ENCODE measurements at places on chromosomes 5 and 9. TPM values are rescaled to one million over a fixed set of nuclear protein-coding genes. Genes with fewer than 3 reads are reported as not detected.
A peak's percentile ranks its signal among the peaks of the same experiment; 100 is the strongest.

GRCh38 chr9:106019702-106020101 is 325.4 kb downstream of the TMEM38B start:
- DNase-seq = no peak
- no peak overlapping the region for H3K4me3 ChIP-seq
- H3K27me3 ChIP-seq = no peaks in the 10 kb centered on the region
- no peaks in the 10 kb centered on the region for H3K36me3 ChIP-seq
- no peaks in the 10 kb centered on the region for H3K4me1 ChIP-seq

DNA sequence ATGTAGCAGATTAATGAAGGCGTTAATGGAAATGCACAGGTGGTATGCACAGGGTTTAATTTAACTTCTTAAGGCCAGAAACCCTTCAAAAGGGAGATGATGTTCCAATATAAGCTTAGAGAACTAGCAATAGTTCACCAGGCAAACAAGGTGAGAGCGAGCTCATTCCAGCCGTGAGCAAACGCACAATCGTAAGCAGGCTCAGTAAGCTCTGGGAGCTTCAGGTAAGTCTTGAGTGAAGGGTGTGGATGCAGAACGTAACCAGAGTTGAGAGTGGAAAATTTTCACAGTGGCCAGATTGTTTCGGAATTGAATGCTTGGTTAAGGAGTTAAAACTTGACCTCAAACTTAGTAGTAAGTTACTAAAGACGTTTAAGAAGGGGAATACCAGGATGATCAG is 5.7 kb downstream of the EQTN start:
- no peak overlapping the region for H3K27ac ChIP-seq
- no peak for DNase-seq
- no peaks in the 10 kb centered on the region for H3K36me3 ChIP-seq
- H3K4me3 ChIP-seq = no peak overlapping the region
- no peaks in the 10 kb centered on the region for H3K4me1 ChIP-seq
- H3K27me3 ChIP-seq = no peaks in the 10 kb centered on the region

GRCh38 chr9:131773911-131774379 is 34.1 kb upstream of the RAPGEF1 start:
- H3K27ac ChIP-seq = no peak overlapping the region

Gene CSF1R
- total RNA-seq = 79.0 TPM

GRCh38 chr5:160359816-160360215 is 10.6 kb downstream of the C1QTNF2 start:
- H3K27ac ChIP-seq = peak overlapping the region; percentile 55
- no peaks in the 10 kb centered on the region for H3K36me3 ChIP-seq
- no peak overlapping the region for H3K4me3 ChIP-seq

GRCh38 chr9:82600536-82601292 is 462.2 kb downstream of the RASEF start:
- no peak for DNase-seq
- H3K27me3 ChIP-seq = no peaks in the 10 kb centered on the region
- no peak overlapping the region for H3K4me3 ChIP-seq
- no peaks in the 10 kb centered on the region for H3K36me3 ChIP-seq
- H3K27ac ChIP-seq = no peak overlapping the region

DNA sequence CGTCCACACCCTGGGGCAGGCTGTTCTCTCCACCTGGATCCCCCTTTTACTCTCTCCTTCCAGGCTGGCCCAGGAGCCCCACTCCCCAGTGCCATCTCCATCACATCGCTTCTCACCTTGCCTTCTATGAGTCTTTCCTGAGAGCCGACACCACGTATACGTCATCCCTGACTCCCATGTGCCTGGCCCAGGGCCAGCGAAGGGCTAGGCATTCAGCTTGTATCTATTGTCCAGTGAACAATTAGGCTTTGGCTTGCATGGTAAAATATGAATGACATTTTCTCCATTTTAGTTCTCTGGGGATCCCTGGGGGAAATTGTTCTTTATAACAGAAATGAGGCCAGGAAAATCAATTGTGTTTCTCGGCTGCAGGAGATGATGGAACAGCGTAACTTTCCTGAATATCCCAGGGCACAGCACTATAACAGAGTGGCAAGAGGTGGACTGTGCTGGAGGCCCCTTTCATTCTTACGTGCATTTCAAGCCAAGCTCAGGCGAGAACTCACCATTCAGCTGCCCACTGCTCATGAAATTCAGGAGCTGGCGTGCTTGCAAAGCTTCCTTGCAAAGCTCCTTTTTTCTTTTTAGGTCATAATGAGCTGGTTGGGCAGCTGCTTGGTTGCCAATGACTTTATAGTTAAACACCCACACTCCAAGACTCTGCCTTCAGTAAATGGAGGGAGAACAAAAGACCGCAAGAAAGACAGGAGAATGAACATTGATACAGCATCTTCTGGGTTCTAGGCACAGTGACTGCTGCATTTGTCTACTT is 37.7 kb downstream of the NSG2 start:
- H3K4me3 ChIP-seq = no peak overlapping the region
- DNase-seq = no peak
- no peaks in the 10 kb centered on the region for H3K27me3 ChIP-seq
- no peaks in the 10 kb centered on the region for H3K4me1 ChIP-seq
- H3K27ac ChIP-seq = no peak overlapping the region

- no peak for DNase-seq
- no peaks in the 10 kb centered on the region for H3K36me3 ChIP-seq
- no peaks in the 10 kb centered on the region for H3K27me3 ChIP-seq
- H3K27ac ChIP-seq = no peak overlapping the region
Observed at GRCh38 chr9:98330831-98331230, 75.4 kb upstream of the TBC1D2 start.

Gene FANCG
- 15.2 TPM for total RNA-seq

GRCh38 chr9:114565204-114565603 is 22.4 kb upstream of the ATP6V1G1 start:
- H3K27ac ChIP-seq = no peak overlapping the region
- no peaks in the 10 kb centered on the region for H3K36me3 ChIP-seq
- no peak overlapping the region for H3K4me3 ChIP-seq
- H3K4me1 ChIP-seq = no peaks in the 10 kb centered on the region

Gene NR2F1
- 59.1 TPM for total RNA-seq

DNA sequence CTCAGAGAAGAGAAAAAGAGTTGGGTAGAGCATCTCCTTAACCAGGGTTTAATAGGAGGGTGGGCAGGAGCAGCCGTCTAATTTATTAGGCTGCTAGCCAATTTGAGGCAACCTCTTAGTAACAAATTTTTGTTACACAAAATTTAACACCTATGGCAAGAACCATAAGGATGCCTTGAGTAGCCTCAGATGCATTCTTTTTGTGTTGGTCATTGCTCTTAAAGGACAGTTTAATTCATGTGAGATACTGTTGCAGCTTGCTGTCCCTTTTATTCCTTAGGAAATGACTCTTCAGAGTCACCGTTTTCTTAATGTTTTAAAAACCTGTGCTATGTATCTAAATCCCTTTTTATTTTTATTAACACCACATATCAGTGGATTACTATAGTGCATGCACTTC is 255.1 kb downstream of the MAST4 start:
- no peaks in the 10 kb centered on the region for H3K4me1 ChIP-seq
- no peaks in the 10 kb centered on the region for H3K36me3 ChIP-seq
- no peak for DNase-seq
- no peak overlapping the region for H3K27ac ChIP-seq
- H3K27me3 ChIP-seq = no peaks in the 10 kb centered on the region
- no peak overlapping the region for H3K4me3 ChIP-seq

Gene FBLL1
- total RNA-seq = 0.32 TPM

GRCh38 chr9:128258326-128258725 is 17.5 kb downstream of the GOLGA2 start:
- H3K4me3 ChIP-seq = no peak overlapping the region
- H3K36me3 ChIP-seq = peaks cover 17% of the 10 kb centered on the region
- H3K27ac ChIP-seq = no peak overlapping the region
- H3K27me3 ChIP-seq = no peaks in the 10 kb centered on the region
- H3K4me1 ChIP-seq = no peaks in the 10 kb centered on the region

- no peaks in the 10 kb centered on the region for H3K27me3 ChIP-seq
- no peaks in the 10 kb centered on the region for H3K36me3 ChIP-seq
- DNase-seq = no peak
- H3K27ac ChIP-seq = no peak overlapping the region
- no peak overlapping the region for H3K4me3 ChIP-seq
Observed at GRCh38 chr9:68426755-68427154, 70.3 kb downstream of the PGM5 start.

GRCh38 chr9:4820168-4820567 is 27.4 kb downstream of the RCL1 start:
- DNase-seq = no peak
- no peak overlapping the region for H3K27ac ChIP-seq
- no peaks in the 10 kb centered on the region for H3K36me3 ChIP-seq
- H3K4me3 ChIP-seq = no peak overlapping the region

DNA sequence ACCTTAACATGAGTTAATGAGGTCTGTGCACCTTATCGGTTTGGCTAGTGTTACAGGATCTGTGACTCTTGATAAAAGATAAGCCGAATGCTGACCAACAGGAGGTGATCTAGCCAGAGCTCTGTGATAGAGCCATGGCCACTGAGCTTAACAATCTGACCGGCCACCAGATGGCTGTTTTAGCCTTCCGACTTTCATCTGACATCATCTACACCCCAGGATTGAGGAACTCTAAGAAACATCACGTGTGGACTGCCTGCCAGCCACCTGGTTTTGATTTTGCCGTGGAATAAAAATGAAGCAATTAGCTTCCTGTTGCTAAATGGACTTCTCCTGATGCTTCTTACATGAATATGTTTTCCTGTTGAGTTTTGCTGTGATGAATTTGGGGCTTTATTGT is 281.3 kb downstream of the CEMIP2 start:
- H3K4me3 ChIP-seq = no peak overlapping the region
- H3K27me3 ChIP-seq = no peaks in the 10 kb centered on the region
- no peaks in the 10 kb centered on the region for H3K36me3 ChIP-seq
- no peaks in the 10 kb centered on the region for H3K4me1 ChIP-seq
- no peak overlapping the region for H3K27ac ChIP-seq
- no peak for DNase-seq

DNA sequence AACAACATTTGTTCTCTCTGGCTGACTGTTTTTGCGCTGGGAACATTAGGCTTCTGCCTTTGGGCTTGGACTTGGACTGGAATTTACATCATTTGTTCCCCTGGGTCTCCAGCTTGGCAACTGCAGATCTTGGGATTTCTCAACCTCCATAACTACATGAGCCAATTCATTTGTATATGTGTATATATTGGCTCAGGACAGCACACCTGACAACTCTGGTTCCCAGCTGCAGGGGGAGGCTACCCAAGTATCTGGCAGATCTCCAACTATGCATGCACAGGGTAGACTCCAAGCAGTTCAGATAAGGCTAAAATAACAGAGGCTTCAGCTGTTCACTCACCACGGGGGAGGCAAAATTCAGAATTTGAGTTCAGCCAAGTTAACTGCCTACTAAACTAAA is 31.6 kb upstream of the F2RL1 start:
- no peaks in the 10 kb centered on the region for H3K27me3 ChIP-seq
- no peaks in the 10 kb centered on the region for H3K4me1 ChIP-seq
- H3K4me3 ChIP-seq = no peak overlapping the region
- peak; percentile 29 for DNase-seq
- H3K36me3 ChIP-seq = no peaks in the 10 kb centered on the region

DNA sequence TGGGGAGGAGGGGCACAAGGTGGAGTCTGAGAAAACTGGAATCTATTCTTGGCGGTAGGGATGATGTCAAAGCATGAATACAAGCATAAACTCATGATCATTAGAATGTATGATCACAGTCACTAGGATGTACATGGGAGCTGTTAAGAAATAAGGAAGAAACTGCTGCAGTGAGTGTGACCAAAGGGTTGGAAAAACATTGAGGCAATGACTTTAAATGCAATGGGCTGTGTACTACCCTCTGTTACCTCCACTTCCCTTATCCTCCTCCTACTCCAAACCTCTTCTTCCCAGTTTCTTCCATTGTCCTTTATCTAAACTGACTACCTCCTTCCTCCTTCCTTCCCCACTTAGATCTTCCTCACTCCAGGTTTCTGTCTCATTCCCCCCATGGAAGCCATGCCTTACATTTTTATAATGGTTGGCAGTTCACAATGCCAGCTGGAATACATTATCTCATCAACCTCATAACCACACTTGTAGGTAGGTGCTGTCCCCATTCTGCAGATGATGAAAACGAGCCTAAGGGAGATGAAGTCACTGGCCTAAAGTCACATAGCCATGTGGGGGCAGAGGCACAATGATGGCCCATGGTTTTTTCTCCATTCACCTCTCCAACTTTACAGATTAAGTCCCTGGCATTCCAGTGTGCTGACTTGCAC is 21.9 kb upstream of the TNFSF15 start:
- H3K27ac ChIP-seq = no peak overlapping the region
- H3K4me1 ChIP-seq = no peaks in the 10 kb centered on the region
- H3K27me3 ChIP-seq = no peaks in the 10 kb centered on the region
- no peaks in the 10 kb centered on the region for H3K36me3 ChIP-seq
- no peak overlapping the region for H3K4me3 ChIP-seq
- DNase-seq = no peak

GRCh38 chr9:35801328-35802128 is 10.1 kb downstream of the NPR2 start:
- H3K27ac ChIP-seq = no peak overlapping the region
- no peaks in the 10 kb centered on the region for H3K4me1 ChIP-seq
- no peak for DNase-seq
- no peaks in the 10 kb centered on the region for H3K27me3 ChIP-seq

DNA sequence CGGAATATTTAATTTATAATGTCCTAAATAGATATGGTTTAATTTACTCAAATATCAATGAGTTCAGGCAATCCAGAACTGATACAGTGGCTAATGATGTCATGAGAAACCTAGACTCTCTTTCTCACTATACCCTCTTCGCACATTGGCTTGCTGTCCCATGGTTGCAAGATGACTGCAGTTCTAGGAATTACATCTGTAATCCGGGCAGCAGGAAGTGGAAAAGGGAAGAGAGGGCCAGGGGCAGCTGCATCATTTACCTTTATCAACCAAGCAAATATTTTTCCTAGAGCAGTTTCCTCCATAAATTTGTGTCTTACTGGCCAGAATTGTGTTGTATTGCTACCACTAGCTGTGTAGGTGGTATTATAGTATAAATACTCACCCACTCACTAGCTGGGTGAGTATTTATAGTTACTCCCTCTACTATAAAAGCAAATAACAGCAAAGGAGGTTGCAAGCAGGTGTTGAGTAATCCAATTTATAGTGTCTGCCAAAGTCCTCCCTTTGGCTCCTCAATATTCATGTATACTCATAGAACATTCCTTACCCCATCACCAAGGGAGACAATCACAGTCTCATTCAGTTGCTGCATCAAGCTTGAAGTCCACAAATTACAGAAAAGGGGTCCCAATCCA is 168.8 kb downstream of the DROSHA start:
- no peaks in the 10 kb centered on the region for H3K36me3 ChIP-seq
- H3K27me3 ChIP-seq = no peaks in the 10 kb centered on the region
- DNase-seq = no peak
- no peaks in the 10 kb centered on the region for H3K4me1 ChIP-seq

Gene SUSD1
- 6.4 TPM for total RNA-seq

- no peaks in the 10 kb centered on the region for H3K4me1 ChIP-seq
- H3K36me3 ChIP-seq = no peaks in the 10 kb centered on the region
- no peak overlapping the region for H3K4me3 ChIP-seq
- no peaks in the 10 kb centered on the region for H3K27me3 ChIP-seq
Observed at GRCh38 chr5:151700820-151701219, 14.1 kb upstream of the SPARC start.

Data from breast epithelium (tissue), 4 donors.